ENCODE measurements at places on chromosomes 7 and 10.

GRCh38 chr7:107842213-107842612, 39.2 kb upstream of the SLC26A3 start:
- no peak for DNase-seq

- no peak for DNase-seq
Observed at GRCh38 chr10:93915598-93915997, 21.8 kb downstream of the SLC35G1 start.

DNA sequence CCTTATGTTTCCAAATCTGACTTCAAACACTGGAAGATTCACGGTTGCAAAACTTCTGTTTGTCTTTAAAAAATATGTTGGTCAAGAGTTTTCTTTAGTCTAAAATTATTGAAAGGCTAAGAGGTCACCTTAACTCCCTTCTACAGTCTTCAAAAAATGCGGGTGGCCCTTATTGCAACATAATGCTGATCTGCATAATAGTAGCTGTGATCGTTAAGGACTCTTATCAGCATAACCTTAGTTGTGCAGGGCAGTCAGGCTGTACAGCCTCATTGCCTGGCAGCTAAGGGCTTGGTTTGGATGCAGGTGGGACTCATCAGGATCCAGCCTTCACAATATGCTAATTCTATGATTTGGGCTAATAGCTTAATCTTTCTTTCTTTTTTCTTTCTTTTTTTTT, 15.0 kb downstream of the KIAA1217 start:
- no peak for DNase-seq

GRCh38 chr10:78578929-78579328, 489.8 kb upstream of the ZMIZ1 start:
- no peak for DNase-seq

DNA sequence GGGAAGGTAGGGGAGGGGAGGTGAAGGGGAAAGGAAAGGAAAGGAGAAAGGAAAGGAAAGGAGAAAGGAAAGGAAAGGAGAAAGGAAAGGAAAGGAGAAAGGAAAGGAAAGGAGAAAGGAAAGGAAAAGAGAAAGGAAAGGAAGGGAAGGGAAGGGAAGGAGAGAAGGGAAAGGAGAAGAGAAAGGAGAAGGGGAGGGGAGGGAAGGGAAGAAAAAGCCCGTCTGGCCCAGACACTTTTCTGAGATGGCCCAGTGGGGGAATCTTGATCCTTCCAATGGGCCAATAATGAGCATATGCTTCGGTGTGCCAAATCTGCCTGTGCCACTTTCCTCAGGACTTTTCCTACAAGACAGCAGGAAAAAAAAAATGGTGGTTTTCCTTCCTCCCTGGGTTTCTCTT, 64.5 kb downstream of the CH25H start:
- DNase-seq = no peak

- no peak for DNase-seq
Observed at GRCh38 chr10:15067154-15067553, 21.4 kb downstream of the ACBD7 start.

GRCh38 chr10:59905066-59905730, 1.2 kb downstream of the CCDC6 start:
- no peak for DNase-seq

DNA sequence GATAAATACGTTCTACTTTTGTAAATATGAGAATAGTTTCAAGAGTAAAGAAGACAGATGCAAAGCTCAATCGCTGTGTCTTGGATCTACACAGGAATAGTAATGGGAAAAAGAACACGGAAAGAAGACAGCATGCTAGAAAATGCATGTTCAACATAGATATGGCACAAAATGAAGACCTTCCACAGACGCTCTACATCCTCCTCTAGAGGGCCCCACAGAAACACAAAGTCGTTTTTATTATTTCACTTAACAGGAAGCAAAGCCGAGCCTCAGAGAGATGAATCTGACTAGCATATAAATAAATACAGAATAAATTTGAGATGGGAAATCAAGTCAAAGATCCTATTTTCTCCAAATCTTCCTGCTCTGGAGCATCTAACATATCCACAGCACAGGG, 292.6 kb downstream of the PARD3 start:
- DNase-seq = no peak

DNA sequence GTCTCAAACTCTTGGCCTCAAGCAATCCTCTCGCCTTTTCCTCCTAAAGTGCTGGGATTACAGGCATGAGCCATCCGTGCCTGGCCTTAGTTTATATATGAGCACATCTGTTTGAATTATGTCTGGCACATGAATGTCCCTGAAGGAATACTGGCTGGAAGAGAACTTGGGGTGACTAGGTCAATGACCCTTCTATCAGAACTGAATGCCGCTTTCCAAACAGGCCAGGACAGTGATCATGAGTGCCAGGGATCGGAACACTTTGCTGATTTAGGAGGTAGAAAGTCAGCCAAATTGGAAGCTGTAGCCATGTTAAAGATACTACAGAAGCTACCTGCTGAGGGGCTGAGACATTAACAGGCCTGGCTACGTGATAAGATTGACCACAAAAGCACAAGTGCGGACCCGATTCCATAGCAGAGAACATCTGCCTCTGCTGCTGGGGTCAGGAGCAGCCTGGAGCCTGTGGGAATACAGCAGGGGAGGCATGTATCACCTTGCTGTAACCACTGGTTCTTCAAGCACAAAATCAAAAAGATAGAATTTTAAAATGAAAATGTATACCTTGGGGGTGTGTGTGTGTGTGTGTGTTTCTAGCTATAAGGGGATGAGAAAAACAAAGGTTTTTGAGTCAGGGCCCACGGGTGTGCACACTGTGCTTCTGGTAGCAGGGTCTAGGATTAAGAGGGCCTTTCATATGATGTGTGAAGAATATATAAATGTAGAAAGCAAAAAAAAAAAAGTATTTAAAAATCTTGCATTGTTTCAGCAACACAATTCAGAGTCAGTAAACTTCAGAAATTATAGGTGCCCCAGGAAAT, 293.7 kb downstream of the BBS9 start:
- DNase-seq = no peak

DNA sequence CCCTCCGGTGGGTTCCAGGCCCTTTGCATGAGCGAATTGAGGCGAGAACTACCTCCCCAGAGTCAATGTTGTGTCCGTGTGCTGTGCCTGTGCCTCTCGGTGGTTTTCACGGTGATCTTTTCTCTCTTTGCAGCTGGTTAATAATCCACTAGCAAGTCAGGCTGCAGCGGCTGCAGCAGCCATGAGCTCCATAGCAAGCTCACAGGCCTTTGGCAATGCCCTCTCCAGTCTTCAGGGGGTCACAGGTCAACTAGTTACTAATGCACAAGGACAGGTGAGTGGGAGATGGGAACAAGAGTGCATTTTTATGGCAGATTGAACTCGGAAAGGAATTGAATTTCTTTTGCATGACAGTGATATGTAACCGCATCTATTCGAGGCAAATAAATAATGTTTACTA, 159.7 kb upstream of the YAE1 start:
- no peak for DNase-seq

DNA sequence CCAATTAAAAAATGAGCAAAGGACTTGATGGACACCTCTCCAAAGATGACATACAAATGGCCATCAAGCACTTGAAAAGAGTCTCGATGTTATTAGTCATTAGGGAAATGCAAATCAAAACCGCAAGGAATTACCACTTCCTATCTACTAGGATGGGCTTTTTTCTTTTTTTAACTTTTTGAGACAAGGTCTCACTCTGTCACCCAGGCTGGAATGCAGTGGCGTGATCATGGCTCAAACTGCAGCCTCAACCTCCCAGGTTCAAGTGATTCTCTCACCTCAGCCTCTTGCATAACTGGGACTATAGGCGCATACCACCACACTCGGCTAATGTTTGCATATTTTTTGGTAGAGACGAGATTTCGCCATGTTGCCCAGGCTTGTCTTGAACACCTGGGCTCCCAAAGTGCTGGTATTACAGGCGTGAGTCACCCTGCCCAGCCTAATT, 13.6 kb downstream of the NKX1-2 start:
- DNase-seq = no peak

DNA sequence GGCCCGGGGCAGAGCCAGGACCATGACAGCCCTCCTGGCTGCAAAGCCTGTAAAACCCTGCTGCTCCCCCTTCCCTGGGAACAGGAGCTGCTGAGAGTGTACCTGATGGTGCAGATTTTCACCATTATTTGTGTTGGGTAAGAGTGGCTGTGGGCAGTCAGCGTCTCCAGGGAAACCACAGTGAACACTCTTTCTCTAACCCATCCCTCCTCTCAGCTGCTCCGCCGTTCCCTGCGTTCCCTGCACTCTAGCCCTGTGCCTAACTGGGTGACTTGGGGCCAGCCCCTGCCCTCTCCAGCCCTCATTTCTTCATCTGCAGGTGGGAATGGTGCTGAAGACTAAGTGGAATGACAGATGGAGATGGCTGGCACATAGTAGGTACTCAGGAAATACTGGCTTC, 75.9 kb upstream of the PCBD1 start:
- DNase-seq = no peak

GRCh38 chr7:130733931-130734814, at the start of gene KLF14:
TSS of gene KLF14 (minus strand) at chr7:130734207. CDS start at chr7:130734033, 174 bp downstream.
- no peak for DNase-seq

- DNase-seq = no peak
Observed at GRCh38 chr7:15043931-15044330, 141.4 kb upstream of the DGKB start.

DNA sequence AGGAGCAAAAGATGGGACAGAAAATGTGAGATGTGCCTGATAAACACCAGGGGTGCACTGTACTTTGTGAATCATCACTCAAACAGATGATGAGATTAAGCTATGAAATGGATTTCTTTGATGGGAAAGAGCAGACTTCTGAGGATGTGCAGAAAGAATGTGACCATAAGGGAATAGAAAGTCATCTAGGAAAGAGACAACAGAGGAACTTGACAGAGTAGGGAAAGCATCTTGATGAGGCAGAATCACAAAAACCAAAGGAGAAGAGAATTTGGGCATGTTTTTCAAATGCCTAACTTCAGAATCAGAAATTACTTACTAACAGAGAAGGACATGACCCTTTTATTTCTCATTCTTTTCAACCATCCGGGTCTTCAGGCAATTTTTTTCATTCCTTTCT, 82.4 kb upstream of the LRRTM3 start:
- DNase-seq = no peak

GRCh38 chr10:58622246-58622645, 109.6 kb downstream of the BICC1 start:
- no peak for DNase-seq

GRCh38 chr7:155594163-155594732, 47.9 kb upstream of the CNPY1 start:
- DNase-seq = no peak

GRCh38 chr7:112009081-112009480, 197.1 kb downstream of the DOCK4 start:
- DNase-seq = no peak
